ENCODE measurements at places on chromosomes 13 and 19.

DNA sequence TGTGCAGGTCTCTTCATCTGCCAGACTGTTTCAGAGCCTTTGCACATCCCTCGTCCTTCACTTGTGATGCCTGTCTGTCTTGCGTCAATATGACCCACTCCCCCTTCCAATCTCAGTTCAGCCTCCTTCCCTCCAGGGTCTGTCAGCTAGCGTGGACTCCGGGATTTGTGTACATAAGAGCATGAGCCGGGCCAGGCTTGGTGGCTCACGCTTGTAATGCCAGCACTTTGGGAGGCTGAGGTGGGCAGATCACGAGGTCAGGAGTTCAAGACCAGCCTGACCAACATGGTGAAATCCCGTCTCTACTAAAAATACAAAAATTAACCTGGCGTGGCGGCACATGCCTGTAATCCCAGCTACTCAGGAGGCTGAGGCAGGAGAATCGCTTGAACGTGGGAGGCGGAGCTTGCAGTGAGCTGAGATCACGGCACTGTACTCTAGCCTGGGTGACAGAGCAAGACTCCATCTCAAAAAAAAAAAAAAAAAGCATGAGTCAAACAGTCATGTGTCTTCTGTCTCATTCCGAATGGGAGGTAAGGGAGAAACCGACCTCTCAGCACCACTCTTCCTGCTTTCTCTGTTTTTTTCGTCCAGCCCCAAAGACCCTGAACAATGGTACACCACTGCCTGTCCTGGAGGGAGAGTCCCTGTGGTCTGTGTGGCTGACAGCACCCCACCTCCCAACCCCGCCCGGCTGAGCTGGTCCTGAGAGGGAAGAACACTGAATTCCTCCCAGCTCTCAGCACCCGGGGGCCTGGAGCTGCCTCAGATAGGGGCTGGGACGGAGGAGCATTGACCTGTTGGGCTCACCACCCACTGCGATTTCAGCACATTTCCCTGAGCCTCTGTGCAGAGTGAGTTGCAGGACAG lies 2.4 kb upstream of the SIGLEC9 start:
- no peak for DNase-seq

GRCh38 chr13:72437458-72437857 lies 290.0 kb downstream of the MZT1 start:
- no peak for DNase-seq

DNA sequence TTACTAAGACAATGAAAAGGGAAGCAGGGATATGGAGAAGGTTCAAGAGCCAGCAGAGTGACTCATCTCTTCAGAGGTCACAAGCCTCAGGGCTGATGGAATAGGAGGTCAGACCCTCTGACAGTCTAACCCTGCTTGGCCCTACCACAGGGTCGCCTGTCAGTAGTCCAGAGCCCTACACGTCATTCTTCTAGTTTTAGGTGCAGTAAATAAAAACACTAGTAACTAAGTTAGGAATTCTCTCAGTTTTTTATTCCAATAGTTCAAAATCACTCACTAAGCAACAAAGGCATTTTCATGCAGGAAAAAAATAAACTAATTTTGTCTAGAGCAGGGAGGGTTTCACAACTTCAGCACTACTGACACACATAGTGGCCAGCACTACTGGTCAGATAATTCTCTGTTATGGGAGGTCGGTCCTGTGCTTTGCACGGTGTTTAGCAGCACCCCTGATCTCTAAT lies 27.2 kb downstream of the FOXO1 start:
- DNase-seq = no peak

GRCh38 chr19:1526979-1527649 lies 3.2 kb downstream of the PLK5 start:
- DNase-seq = no peak

- DNase-seq = no peak
Observed at GRCh38 chr19:49890349-49891311, 6.1 kb downstream of the IL4I1 start.

GRCh38 chr19:29858000-29858596 lies 46.3 kb downstream of the CCNE1 start:
- DNase-seq = no peak

GRCh38 chr19:7979559-7979958 lies 25.9 kb downstream of the ELAVL1 start:
- no peak for DNase-seq

- DNase-seq = no peak
Observed at GRCh38 chr19:42088471-42089190, 12.7 kb downstream of the ZNF574 start.

GRCh38 chr13:113901231-113901630 lies 37.4 kb upstream of the GAS6 start:
- no peak for DNase-seq

GRCh38 chr19:45978156-45978555 lies 4.5 kb upstream of the NOVA2 start:
- DNase-seq = no peak

DNA sequence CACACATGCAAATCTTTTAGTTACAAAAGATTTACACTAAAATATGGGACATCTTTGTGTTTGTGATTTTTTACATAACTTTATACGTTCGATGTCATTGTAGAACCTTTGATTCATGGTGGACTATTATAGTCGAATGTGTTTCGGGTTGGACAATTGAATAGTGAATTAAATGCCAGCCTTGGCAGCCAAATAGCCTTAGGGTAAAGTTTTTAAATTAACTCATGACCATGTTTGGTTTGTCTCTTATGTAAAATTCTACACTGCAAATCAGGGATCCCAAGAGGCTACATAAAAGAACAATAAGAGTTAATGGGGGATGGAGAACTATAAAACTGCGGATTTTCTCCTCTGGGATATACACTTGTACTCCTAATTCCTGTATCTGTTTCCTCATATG lies 1735.6 kb upstream of the SPRY2 start:
- no peak for DNase-seq

- no peak for DNase-seq
Observed at GRCh38 chr19:31591258-31591657, 242.0 kb upstream of the TSHZ3 start.

- DNase-seq = no peak
Observed at GRCh38 chr19:18781885-18782527, 9.1 kb downstream of the COMP start.

GRCh38 chr19:37979547-37980082 lies 72.6 kb downstream of the SIPA1L3 start:
- no peak for DNase-seq

DNA sequence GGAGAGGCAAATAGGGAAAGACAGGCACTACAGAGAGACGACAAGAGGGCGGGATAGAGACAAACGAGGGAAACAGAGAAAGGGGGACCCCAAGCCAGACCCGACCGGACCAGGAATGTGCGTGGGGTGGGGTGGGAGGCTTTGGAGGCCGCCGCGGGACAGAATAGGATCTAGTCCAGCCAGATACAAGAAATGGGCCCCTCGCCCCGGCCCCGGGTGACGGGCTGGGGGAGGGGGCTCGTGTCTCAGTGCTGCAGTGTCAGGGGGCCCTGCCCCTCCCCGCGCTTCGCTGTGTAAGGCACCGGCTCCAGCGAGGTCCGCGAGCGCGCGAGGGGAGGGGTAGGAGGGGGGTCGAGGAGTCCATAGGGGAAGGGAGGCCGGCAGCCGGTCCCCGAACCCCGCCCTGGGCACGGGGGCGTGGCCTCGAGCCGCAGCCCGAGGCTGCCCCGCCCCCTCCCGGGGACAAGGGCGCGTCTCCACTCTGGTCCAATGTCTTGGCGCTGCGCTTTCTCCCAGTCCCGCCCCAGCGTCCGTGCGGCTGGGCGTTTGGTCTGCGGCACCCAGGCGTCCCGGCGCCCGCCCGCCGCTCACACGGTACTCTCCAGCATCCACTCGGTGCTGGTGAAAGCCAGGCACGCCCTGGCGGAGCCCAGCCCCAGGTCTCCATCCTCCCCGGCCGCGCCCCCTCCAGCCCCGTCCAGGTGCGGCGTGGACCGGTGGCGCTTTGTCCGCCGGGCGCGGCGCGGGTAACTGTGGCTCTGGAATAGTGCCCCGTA lies 11.0 kb downstream of the IFNL1 start:
- peak; percentile 40 for DNase-seq

GRCh38 chr13:48161530-48162179 lies 66.8 kb upstream of the MED4 start:
- DNase-seq = no peak

GRCh38 chr13:111589321-111589720 lies 268.9 kb downstream of the TEX29 start:
- DNase-seq = no peak

- no peak for DNase-seq
Observed at GRCh38 chr13:50377726-50378270, 362.6 kb downstream of the KCNRG start.

- no peak for DNase-seq
Observed at GRCh38 chr13:54705738-54706137, 1677.1 kb downstream of the OLFM4 start.

DNA sequence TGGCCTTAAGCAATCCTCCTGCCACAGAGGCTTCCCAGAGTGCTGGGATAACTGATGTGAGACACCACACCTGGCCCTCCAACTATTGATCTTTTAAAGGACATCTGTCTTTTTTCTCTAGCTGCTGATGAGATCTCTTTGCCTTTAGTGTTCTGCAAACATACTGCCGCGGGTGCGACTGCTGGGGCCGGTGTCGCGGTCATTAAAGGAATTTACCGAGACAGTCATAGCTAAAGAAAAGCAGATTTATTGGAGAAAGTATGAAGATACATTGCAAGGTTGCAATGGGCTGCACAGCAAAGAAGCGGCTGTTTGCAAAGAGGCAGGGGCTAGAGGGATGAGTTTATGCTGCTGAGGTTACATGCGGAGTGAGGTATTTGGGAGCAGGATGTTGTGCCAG lies 31.2 kb upstream of the LRRC4B start:
- DNase-seq = no peak

- no peak for DNase-seq
Observed at GRCh38 chr13:111401151-111401550, 80.7 kb downstream of the TEX29 start.

- no peak for DNase-seq
Observed at GRCh38 chr13:103255587-103256301, 189.5 kb upstream of the SLC10A2 start.

GRCh38 chr13:111874981-111875380 lies 192.0 kb upstream of the SOX1 start:
- no peak for DNase-seq

DNA sequence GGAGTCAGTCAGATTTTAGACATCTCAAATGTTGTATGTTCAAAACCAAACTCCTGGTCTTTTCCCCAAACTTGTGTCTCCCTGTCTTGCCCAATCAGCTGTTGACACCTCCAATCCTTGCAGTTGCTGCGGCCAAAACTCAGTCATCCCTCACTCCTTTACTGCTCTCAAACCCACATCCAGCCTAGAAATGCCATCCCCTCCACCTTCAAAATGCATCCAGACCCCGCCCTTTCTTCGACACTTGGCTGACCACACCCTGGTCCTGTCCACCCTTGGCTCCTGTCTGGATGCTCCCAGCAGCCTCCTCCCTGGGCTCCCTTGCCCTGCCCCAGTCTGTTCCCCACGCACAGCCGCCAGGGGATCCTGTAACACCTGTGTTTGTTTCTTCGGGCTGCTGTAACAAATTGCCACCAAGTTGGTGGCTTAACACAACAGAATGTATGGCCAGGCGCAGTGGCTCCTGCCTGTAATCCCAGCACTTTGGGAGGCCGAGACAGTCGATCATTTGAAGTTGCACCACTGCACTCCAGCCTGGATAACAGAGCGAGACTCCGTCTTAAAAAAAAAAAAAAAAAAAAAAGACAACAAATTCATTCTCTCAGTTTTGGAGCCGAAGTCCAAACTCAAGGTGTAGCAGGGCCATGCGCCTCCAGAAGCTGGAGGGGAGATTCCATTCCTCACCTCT lies 11.7 kb downstream of the PLD3 start:
- DNase-seq = no peak

DNA sequence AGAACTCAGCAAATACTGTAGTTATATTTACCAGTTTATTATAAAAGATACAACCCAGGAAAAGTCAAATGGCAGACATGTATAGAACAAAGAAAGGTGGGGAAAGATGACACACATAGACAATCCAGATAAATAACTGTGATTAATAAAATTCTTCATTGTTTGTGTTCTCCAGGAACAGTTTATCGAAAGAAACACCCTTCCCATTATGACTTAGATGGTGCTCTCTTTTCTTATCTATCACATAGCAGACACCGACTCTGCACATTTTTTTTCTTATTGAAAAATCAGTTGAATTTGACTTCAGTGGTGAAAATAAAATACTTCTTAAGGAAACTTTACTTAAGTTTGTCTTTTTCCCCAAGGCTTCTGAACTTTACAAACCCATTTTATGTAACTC lies 6.2 kb downstream of the ZNF708 start:
- DNase-seq = no peak

DNA sequence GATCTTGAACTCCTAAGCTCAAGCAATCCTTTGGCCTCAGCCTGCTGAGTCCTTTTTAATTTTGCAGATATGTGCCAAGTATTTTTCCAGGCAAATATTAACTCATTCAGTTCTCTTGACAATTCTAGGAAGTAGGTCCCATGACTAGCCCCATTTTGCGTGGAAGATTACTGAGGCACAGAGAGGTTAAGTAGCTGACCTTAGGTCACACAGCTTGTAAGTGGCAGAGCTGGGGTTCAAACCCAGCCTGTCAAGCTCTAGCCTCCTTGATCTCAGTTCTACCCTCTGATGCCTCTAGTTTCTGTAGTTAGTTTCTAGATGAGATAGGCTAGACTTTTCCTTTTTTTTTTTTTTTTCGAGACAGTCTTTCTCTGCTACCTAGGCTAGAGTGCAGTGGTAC lies 18.1 kb downstream of the CYP4F22 start:
- no peak for DNase-seq

- DNase-seq = no peak
Observed at GRCh38 chr19:35666251-35666913, at the start of gene UPK1A. UPK1A (plus strand) TSS chr19:35666517; CDS start chr19:35666813, 296 bp downstream.

GRCh38 chr13:51034906-51035305 lies 76.2 kb downstream of the C13orf42 start:
- no peak for DNase-seq

- no peak for DNase-seq
Observed at GRCh38 chr13:50401049-50401505, 385.8 kb downstream of the KCNRG start.

- DNase-seq = peak; percentile 56
Observed at GRCh38 chr19:19371059-19371458, 34.4 kb upstream of the GATAD2A start.

DNA sequence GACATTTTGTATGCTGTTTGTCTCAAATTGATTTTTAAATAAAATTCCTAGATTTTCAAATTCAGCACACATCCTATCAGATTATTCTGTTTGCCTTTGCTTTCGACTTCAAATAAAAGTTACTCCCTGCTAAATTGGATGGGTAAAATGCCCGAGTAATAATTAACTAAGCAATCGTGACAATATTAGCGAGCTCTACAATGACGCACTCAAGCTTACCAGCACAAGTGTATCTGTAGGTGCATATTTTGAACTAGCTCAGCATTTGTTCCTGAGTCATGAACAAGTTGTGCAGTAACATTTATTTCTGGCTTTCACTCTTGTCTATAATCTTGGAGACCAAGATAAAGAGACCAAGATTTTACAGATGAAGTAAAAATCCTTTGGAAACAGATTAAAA lies 113.4 kb downstream of the UBL3 start:
- DNase-seq = no peak

GRCh38 chr13:60318186-60318585 lies 78.8 kb upstream of the TDRD3 start:
- DNase-seq = no peak

- no peak for DNase-seq
Observed at GRCh38 chr13:108690726-108691125, 61.3 kb downstream of the MYO16 start.

- no peak for DNase-seq
Observed at GRCh38 chr19:17824339-17824738, 3.0 kb upstream of the INSL3 start.

- DNase-seq = peak; percentile 37
Observed at GRCh38 chr19:34676697-34677385, at the start of gene SCGB2B2. SCGB2B2 (minus strand) TSS chr19:34677159; CDS start chr19:34594563, 82,596 bp downstream.
